ENCODE measurements at places on chromosomes 1 and 21. TPM values are rescaled to one million over a fixed set of nuclear protein-coding genes. Genes with fewer than 3 reads are reported as not detected.

The RGL1 gene
- 59.2 TPM for total RNA-seq

The INSRR gene
- total RNA-seq: not detected

The CAPN2 gene
- 132 TPM for total RNA-seq

The GPR52 gene
- total RNA-seq: 4.0 TPM

The HPCA gene
- total RNA-seq: 259 TPM

The SPOCD1 gene
- total RNA-seq: 1.9 TPM

The TRIM17 gene
- 18.9 TPM for total RNA-seq

The SERPINC1 gene
- not detected for total RNA-seq

The SLC27A3 gene
- total RNA-seq: 22.1 TPM

The IFFO2 gene
- 16.2 TPM for total RNA-seq

The FAM229A gene
- 10.8 TPM for total RNA-seq

The STPG1 gene
- total RNA-seq: 24.9 TPM

The PTPN14 gene
- total RNA-seq: 28.9 TPM

The NPPB gene
- total RNA-seq: not detected

The NECTIN4 gene
- not detected for total RNA-seq

The OR2L2 gene
- 5.9 TPM for total RNA-seq

The OPRD1 gene
- 12.6 TPM for total RNA-seq

The CCDC190 gene
- total RNA-seq: 3.8 TPM

Measured in dorsolateral prefrontal cortex (tissue), 122 donors.